Activated CD8-positive, alpha-beta T cell treated with anti-CD3 and anti-CD28 coated beads, Interleukin-2, amount 10 ng/mL, durations not matched to agents 7 days and 5 days (primary cell): ENCODE measurements at places on chromosomes 1 and 21. TPM values are rescaled to one million over a fixed set of nuclear protein-coding genes. Genes with fewer than 3 reads are reported as not detected.
A peak's percentile ranks its signal among the peaks of the same experiment; 100 is the strongest.

TDRD5 gene
- total RNA-seq, result not detected

TFF2 gene
- total RNA-seq, result not detected

MX2 gene
- 56.0 TPM for total RNA-seq

PCP4L1 gene
- total RNA-seq, result 0.34 TPM

CFAP126 gene
- total RNA-seq, result not detected

LCE2C gene
- not detected for total RNA-seq

F5 gene
- 1.6 TPM for total RNA-seq

MFSD2A gene
- total RNA-seq, result 4.1 TPM

DNA sequence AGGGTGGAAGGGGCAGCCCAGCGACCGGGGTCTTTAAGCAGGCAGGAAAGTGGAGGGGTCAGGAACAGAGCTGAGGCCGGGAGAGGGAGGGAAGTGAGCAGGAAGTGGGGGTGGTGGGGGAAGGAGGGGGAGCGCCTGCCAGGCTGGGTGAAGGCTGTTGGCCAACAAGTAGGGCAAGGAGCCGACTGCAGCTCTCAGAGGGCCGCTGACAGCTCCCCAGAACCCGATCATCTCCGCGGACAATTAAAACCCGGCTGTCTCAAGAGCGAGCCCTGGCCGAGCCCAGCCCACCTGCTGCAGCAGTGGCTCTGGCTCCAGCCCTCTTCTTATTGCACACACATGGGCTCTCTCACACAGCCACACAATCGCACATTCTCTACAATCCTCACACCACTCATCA lies 51.6 kb downstream of the GRIK3 start:
- no peak overlapping the region for H3K27ac ChIP-seq
- H3K27me3 ChIP-seq, result peaks cover 4% of the 10 kb centered on the region
- H3K4me1 ChIP-seq, result no peaks in the 10 kb centered on the region
- no peaks in the 10 kb centered on the region for H3K36me3 ChIP-seq

DNA sequence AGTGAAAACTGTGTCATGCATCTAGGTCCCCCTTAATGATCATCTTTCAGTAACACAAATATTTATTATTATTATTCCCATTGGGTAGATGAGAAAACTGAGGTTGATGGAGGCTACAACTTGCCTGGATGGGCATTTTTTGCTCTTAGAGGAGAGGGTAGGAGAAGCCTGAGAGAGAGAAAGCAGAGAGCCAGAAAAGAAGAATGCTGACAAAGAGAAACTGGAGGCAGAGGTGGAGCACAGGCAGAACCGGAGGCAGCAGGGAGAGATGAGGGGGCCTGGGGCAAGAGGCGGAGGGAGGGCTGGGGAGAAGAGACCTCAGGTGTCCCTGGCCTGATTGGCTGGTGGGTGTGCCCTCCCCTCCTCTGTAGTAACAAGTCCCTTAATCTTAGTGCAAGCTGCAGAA lies 4.1 kb downstream of the BLACAT1 start:
- H3K36me3 ChIP-seq, result no peaks in the 10 kb centered on the region
- peaks cover 46% of the 10 kb centered on the region for H3K27me3 ChIP-seq
- no peak for DNase-seq
- H3K27ac ChIP-seq, result no peak overlapping the region
- peaks cover 15% of the 10 kb centered on the region for H3K4me1 ChIP-seq
- no peak overlapping the region for H3K4me3 ChIP-seq

- H3K27ac ChIP-seq, result no peak overlapping the region
Observed at GRCh38 chr1:212452323-212453155, 19.8 kb downstream of the NENF start.

DNA sequence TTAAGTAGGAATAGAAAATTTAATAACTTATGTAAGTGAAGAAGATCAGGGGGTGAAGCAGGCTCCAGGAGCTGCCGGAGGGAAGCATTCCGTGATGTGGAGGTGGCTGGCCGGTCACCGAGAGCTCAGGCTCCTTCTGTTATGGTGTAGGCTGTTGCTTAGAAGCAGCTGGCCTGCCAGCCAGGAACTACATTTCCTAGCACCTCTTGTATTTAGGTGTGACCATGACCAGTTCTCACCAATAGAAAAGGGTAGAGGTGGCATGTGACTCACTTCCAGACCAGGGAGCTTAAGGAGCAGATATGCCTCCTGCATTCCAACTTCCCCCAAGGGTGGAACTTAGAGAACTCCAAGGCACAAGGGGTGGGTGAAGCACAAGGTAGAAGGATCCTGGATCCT lies 120.7 kb downstream of the ACTL8 start:
- H3K4me1 ChIP-seq, result no peaks in the 10 kb centered on the region
- no peak overlapping the region for H3K27ac ChIP-seq
- no peak for DNase-seq
- H3K4me3 ChIP-seq, result no peak overlapping the region
- H3K36me3 ChIP-seq, result no peaks in the 10 kb centered on the region

- H3K36me3 ChIP-seq, result no peaks in the 10 kb centered on the region
- no peaks in the 10 kb centered on the region for H3K4me1 ChIP-seq
- H3K27ac ChIP-seq, result no peak within 1 kb of the TSS
- no peaks in the 10 kb centered on the region for H3K27me3 ChIP-seq
Observed at GRCh38 chr1:247948558-247948957, at the start of gene OR2L8. Gene OR2L8 (plus strand): TSS chr1:247948858. CDS start chr1:247948858, 0 bp downstream.

DNA sequence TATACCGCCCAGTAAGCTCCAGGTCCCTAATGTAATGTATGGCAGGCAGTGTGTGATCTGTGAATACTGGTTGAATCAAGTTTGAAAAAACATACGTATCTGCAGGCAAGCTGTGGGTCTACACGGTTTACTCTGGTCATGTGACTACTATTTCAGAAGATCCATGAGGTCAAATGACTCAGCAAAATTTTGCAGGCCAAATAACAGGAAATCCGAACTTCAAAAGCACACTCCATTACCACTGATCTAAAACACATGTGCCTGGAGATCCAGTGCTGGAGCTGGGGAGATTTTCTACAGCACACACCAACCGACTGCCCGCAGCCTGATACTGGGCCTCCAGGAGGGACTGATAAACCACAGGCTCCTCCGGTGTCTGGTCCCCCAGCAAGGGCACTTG lies 64.5 kb upstream of the SLC44A3 start:
- H3K4me1 ChIP-seq, result peaks cover 6% of the 10 kb centered on the region
- H3K36me3 ChIP-seq, result no peaks in the 10 kb centered on the region
- H3K27me3 ChIP-seq, result peaks cover 5% of the 10 kb centered on the region

GRCh38 chr1:10980841-10981727 lies 31.4 kb upstream of the TARDBP start:
- H3K36me3 ChIP-seq, result no peaks in the 10 kb centered on the region
- H3K4me3 ChIP-seq, result no peak overlapping the region
- peaks cover 2% of the 10 kb centered on the region for H3K4me1 ChIP-seq
- no peak overlapping the region for H3K27ac ChIP-seq

- no peaks in the 10 kb centered on the region for H3K27me3 ChIP-seq
- H3K27ac ChIP-seq, result peak overlapping the region; percentile 86
- DNase-seq, result peak; percentile 66
- H3K36me3 ChIP-seq, result peaks cover 15% of the 10 kb centered on the region
- H3K4me1 ChIP-seq, result peaks cover 34% of the 10 kb centered on the region
Observed at GRCh38 chr1:243508303-243508713, 252.5 kb downstream of the SDCCAG8 start.

- no peaks in the 10 kb centered on the region for H3K36me3 ChIP-seq
- no peak for DNase-seq
- no peak overlapping the region for H3K27ac ChIP-seq
- no peaks in the 10 kb centered on the region for H3K27me3 ChIP-seq
- H3K4me1 ChIP-seq, result peaks cover 6% of the 10 kb centered on the region
- H3K4me3 ChIP-seq, result no peak overlapping the region
Observed at GRCh38 chr1:51555866-51556619, 37.0 kb upstream of the EPS15 start.

DNA sequence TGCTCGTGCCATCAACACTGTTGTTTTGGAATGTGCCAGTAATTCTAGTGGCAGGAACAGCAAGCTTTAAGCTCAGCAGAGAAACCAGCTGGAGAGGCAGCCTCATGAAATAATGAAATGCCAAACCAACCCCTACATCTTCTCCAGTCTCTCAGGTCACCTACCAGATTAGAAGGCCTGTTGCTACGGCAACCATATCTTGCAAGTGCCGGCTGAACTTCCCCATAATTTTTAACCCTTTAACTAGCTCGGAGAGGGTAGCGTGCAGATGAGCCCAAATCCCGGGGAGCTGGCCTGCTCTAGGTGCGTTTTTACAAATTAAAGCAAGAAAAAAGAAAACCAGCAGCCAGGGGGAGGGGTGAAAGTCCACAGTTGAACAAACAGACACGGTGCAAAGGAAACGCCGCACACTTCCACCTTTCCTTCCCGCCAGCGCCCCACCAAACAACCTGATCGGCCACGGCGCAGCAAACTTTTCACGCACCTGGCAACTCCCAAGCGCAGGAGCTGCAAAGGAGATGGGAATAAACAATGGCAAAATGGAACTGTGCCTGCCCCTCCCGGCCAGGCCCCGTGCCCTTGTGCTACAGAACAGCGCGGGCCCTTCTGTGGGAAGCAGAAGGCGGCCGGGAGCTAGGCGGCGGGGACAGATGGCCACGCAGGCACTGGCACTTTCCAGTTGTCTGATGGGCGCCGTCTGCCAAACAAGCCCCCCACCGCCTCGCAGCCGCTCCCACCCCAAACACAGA lies 50.1 kb downstream of the SSBP3 start:
- peaks cover 81% of the 10 kb centered on the region for H3K4me1 ChIP-seq

DNA sequence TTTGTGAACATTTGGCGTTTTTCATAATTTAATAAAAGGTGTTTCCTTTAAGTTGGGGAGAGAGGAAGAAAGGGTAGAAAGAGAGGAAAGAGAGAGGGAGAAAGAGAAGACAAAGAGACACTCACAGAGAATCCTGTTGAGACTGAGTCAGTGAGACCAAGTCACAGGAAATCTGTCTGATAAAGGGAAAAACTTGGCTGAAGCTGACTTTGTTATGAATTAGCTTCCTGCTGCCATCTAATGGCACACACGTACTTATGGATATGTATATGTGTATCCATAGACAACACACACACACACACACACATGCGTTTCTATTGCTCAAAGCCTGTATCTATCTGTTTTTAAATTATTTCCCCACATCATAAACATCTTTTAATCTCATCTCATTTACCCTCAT lies 42.5 kb upstream of the DISC1 start:
- no peaks in the 10 kb centered on the region for H3K4me1 ChIP-seq
- DNase-seq, result no peak
- H3K27me3 ChIP-seq, result no peaks in the 10 kb centered on the region
- no peak overlapping the region for H3K4me3 ChIP-seq
- H3K27ac ChIP-seq, result no peak overlapping the region

DNA sequence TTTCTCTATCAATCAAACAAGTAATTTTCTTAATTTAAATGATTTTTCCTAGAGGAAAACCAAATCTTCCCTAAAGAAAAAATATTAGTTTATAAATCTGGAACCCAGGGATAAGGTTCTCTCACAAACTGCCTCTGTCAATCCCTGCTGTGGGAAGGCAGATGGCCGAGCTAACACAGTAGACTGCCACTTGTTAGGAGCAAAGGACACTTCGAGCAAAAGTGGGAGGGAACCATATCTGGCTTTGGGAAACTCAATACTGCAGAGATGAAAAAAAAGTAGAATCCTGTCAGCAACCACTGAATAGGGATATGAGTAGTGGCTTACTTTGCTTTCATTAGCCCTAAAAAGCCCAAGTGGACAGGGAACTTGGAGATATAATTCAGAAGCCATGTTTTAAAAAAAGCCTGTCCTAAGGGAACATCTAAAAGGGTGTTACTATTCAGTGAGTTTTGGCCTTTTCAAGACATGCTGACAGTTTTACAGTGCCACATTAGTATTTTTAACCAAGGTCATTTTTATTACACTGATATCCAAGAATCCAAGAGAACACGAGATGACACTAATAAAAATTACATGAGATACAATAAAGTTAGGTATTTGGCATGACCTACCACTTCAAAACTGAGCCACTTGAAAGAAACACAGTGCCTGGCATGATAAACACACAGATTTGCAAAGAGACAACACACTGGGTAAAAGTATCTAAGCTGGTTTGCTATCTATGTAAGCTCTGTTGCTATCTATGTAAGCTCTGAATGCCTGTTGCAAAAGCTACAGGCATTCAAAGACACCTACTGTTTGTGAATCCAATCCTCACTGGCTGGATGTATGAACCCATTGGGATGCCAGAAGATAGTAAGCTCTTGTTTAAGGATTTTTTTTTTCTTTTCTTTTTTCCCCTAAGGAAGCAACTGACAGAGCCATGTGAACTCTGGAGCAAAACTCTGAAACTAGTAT lies 21.4 kb downstream of the TEX38 start:
- H3K27ac ChIP-seq, result no peak overlapping the region
- H3K4me3 ChIP-seq, result no peak overlapping the region
- no peak for DNase-seq
- no peaks in the 10 kb centered on the region for H3K27me3 ChIP-seq

GRCh38 chr1:93815366-93816110 lies 63.5 kb downstream of the DNTTIP2 start:
- peaks cover 19% of the 10 kb centered on the region for H3K4me1 ChIP-seq
- H3K36me3 ChIP-seq, result no peaks in the 10 kb centered on the region
- DNase-seq, result no peak
- no peak overlapping the region for H3K4me3 ChIP-seq
- H3K27ac ChIP-seq, result no peak overlapping the region
- H3K27me3 ChIP-seq, result peaks cover 8% of the 10 kb centered on the region

DNA sequence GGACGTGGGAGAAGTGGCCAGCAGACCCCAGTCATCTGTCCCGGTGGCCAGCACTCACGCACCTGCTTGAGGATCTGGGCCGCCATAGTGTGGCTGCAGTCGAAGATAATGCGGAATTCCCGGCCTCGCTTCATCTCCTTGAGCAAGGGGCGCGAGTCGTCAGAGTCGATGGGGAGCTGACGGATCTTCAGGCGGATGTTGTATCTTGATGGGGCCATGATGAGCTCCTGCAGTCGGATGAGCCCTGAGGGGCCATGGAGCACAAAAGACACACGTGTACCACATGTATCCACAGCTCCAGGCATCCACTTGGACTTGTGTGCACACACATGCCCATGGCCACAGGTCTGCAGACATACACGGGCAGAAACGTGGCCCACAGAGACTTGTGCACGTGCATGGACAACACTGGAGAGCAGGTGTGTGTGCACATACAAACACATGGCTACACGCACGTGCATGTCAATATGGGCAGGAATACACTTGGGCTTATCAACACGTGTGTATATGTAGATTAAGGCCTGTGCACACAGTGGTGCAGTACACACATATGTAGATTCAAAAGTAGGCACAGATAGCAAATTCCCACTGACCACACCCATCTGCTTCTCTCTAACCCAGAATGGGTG lies 162.1 kb downstream of the GRIK3 start:
- H3K4me1 ChIP-seq, result no peaks in the 10 kb centered on the region
- no peak overlapping the region for H3K27ac ChIP-seq
- H3K4me3 ChIP-seq, result no peak overlapping the region
- no peaks in the 10 kb centered on the region for H3K36me3 ChIP-seq
- peaks cover 3% of the 10 kb centered on the region for H3K27me3 ChIP-seq
